ENCODE measurements at places on chromosomes 11 and 22.
A peak's percentile ranks its signal among the peaks of the same experiment; 100 is the strongest.

GRCh38 chr11:61297746-61298145 is 2.6 kb upstream of the VWCE start:
- DNase-seq: peak; percentile 92

GRCh38 chr11:109984634-109985289 is 108.4 kb upstream of the ZC3H12C start:
- no peak for DNase-seq

GRCh38 chr11:74730571-74731260 is 510 bp downstream of the CHRDL2 start:
- DNase-seq: no peak

DNA sequence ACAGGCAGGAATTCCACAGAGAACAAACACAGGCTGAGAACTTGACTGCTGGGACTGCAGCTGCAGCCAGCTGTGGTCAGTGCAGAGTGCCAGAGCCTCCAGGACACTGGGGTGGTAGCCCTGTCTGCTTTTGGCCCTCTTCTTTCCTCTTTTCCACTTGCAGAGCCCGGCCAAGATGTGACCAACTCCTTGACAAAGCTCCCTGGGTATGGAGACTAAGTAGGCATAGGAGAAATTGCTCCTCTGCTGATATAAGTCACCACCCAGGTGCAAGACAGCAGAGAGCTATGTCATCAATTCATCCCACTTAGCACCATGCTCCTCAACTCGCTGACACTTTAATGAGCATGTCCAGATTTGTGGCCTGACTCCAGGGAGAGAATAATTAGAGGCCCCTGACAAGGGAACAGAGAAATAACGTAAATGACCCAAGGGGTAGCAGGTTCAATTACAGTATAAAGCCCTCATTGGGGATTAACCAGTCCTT is 369.4 kb upstream of the B3GAT1 start:
- DNase-seq: no peak
